Left ventricle myocardium inferior (tissue), 1 donor: ENCODE measurements at places on chromosomes 7 and 10. TPM values are rescaled to one million over a fixed set of nuclear protein-coding genes. Genes with fewer than 3 reads are reported as not detected.

Gene CEP55
- 0.66 TPM for total RNA-seq

Gene TIMM23B
- total RNA-seq: 16.1 TPM

- DNase-seq: peak; percentile 36
These were observed 24.7 kb downstream of the AOC1 start for GRCh38 chr7:150876817-150877526.

- no peak for DNase-seq
These were observed 3.6 kb upstream of the NOC3L start for GRCh38 chr10:94366382-94366781.

- DNase-seq: no peak
These were observed 599.2 kb upstream of the PCDH15 start for GRCh38 chr10:55400075-55400849.

GRCh38 chr10:96267234-96267705 lies 4.1 kb downstream of the BLNK start:
- no peak for DNase-seq

DNA sequence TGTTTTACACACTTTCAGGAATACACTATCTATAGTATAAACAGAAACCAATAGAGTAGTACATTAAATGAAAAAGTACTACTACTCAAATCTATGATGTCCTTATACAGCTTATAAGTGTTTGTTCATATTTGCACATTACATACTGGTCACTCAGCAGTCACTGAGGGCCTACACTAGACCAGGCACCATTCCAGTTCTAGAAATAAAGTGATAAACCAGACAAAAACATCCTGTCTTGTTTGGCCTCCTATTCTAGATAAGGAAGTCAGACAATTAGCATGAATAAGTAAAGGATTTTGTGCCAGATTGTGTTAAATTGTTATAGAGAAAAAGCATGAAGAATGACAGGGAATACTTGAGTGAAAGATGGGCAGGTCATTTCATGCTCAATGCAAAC lies 219.0 kb downstream of the CRPPA start:
- DNase-seq: no peak

GRCh38 chr7:96887426-96887825 lies 117.9 kb upstream of the DLX6 start:
- DNase-seq: no peak

- no peak for DNase-seq
These were observed 17.5 kb downstream of the ADRB1 start for GRCh38 chr10:114061148-114061547.
